H4 (cell line): ENCODE measurements at places on chromosomes 1 and 21. TPM values are rescaled to one million over a fixed set of nuclear protein-coding genes. Genes with fewer than 3 reads are reported as not detected.

Gene VSIG8
- total RNA-seq: 0.14 TPM in 1 of 2 replicates, not detected in the other

Gene TNFAIP8L2
- total RNA-seq: not detected in 2 replicates

Gene GBP4
- 1.0 and 2.5 TPM in 2 replicates for total RNA-seq

Gene S100A9
- total RNA-seq: 0.74 TPM in 1 of 2 replicates, not detected in the other

Gene RGS16
- 0.04 TPM in 1 of 2 replicates, not detected in the other for total RNA-seq

Gene RUNX3
- 2.9 and 4.7 TPM in 2 replicates for total RNA-seq

Gene CFAP74
- not detected in 2 replicates for total RNA-seq

Gene KIF2C
- total RNA-seq: 81.8 and 82.2 TPM in 2 replicates

Gene IL23R
- not detected in 2 replicates for total RNA-seq

Gene CYYR1
- not detected in 2 replicates for total RNA-seq

Gene PLPPR4
- 0.21 and 0.35 TPM in 2 replicates for total RNA-seq

Gene HFM1
- total RNA-seq: 0.35 TPM in 1 of 2 replicates, not detected in the other

Gene C1orf87
- not detected in 2 replicates for total RNA-seq

Gene TMCO2
- total RNA-seq: not detected in 2 replicates

Gene DAB1
- not detected in 2 replicates for total RNA-seq

Gene SIPA1L2
- total RNA-seq: 7.5 and 10.6 TPM in 2 replicates

Gene CLDN19
- not detected in 2 replicates for total RNA-seq

Gene APOBEC4
- total RNA-seq: not detected in 2 replicates

Gene ARHGEF16
- total RNA-seq: 0.58 and 0.97 TPM in 2 replicates

Gene BCAR3
- total RNA-seq: 21.8 and 23.7 TPM in 2 replicates

Gene ZBTB17
- 17.5 and 30.5 TPM in 2 replicates for total RNA-seq

Gene RORC
- 0.60 and 1.2 TPM in 2 replicates for total RNA-seq

Gene RNU1-3
- not detected in 2 replicates for total RNA-seq

Gene LAPTM5
- 0.10 TPM in 1 of 2 replicates, not detected in the other for total RNA-seq

Gene PCSK9
- total RNA-seq: 0.04 TPM in 1 of 2 replicates, not detected in the other

Gene PLA2G2A
- total RNA-seq: not detected in 2 replicates

Gene LRRC39
- total RNA-seq: 0.06 TPM in 1 of 2 replicates, not detected in the other

Gene CRABP2
- total RNA-seq: 0.95 and 3.8 TPM in 2 replicates

Gene SAMD13
- 0.29 and 2.3 TPM in 2 replicates for total RNA-seq

Gene NUDC
- 44.2 and 55.1 TPM in 2 replicates for total RNA-seq

Gene FOXD2
- total RNA-seq: 0.52 and 1.5 TPM in 2 replicates

Gene OR10K1
- total RNA-seq: not detected in 2 replicates

Gene GJA8
- total RNA-seq: not detected in 2 replicates

Gene DHCR24
- total RNA-seq: 93.1 and 104 TPM in 2 replicates

Gene LIN28A
- not detected in 2 replicates for total RNA-seq

Gene TEX38
- not detected in 2 replicates for total RNA-seq

Gene IL20
- not detected in 2 replicates for total RNA-seq

Gene PTAFR
- 0.04 TPM in 1 of 2 replicates, not detected in the other for total RNA-seq

Gene KRTAP13-2
- not detected in 2 replicates for total RNA-seq

Gene DMBX1
- 0.37 TPM in 2 replicates for total RNA-seq

Gene CCDC17
- 0.27 TPM in 1 of 2 replicates, not detected in the other for total RNA-seq

Gene HAPLN2
- total RNA-seq: not detected in 2 replicates

Gene BLACAT1
- 0.66 and 0.89 TPM in 2 replicates for total RNA-seq

Gene SLC16A4
- total RNA-seq: 85.2 and 91.7 TPM in 2 replicates

Gene LAMC2
- 0.10 TPM in 1 of 2 replicates, not detected in the other for total RNA-seq

Gene NUAK2
- total RNA-seq: 0.92 and 1.0 TPM in 2 replicates

Gene PCP4L1
- not detected in 2 replicates for total RNA-seq

Gene NES
- 0.41 and 0.48 TPM in 2 replicates for total RNA-seq

Gene PHF13
- total RNA-seq: 7.6 and 7.8 TPM in 2 replicates

Gene CRP
- not detected in 2 replicates for total RNA-seq

Gene NUP210L
- total RNA-seq: 0.02 TPM in 1 of 2 replicates, not detected in the other

Gene LMOD1
- 0.10 TPM in 1 of 2 replicates, not detected in the other for total RNA-seq

Gene TSTD1
- total RNA-seq: not detected in 2 replicates

Gene FCGR3B
- total RNA-seq: not detected in 2 replicates

Gene DNAI4
- 0.31 and 0.89 TPM in 2 replicates for total RNA-seq

Gene NCF2
- total RNA-seq: 4.1 and 10.2 TPM in 2 replicates

Gene MYOG
- not detected in 2 replicates for total RNA-seq

Gene OR2M4
- total RNA-seq: not detected in 2 replicates

Gene HSF2BP
- 3.9 and 5.1 TPM in 2 replicates for total RNA-seq

Gene NTMT2
- total RNA-seq: not detected in 2 replicates
